Kidney tubule cell (primary cell): ENCODE measurements at places on chromosomes 4 and X.

- no peak for DNase-seq
Observed at GRCh38 chr4:16072168-16072567, 11.7 kb downstream of the PROM1 start.

DNA sequence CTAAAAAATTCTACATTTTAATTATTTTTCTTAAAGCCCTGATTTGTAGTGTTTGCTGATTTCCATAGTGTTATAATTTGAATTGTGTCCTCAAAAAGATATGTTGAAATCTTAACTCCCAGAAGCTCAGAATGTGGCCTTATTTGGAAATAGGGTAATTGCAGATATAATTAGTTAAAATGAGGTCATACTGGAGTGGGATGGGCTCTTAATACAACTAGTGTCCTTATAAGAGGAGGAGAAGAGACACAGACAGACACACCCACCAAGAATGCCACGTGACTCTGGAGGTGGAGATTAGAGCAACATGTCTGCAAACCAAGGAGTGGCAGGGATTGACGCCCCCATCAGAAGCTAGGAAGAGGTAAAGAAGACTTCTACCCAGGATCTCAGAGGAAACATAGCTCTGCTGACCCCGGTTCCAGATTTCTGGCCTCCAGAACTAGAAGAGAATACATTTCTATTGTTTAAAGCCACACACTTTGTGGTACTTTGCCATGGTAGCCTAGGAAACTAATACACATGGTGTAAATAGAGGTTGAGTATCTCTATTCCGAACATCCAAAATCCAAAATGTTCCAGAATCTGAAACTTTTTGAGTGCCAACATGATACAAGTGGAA, 70.5 kb upstream of the IRF2 start:
- no peak for DNase-seq

GRCh38 chr4:150624055-150624454, 42.1 kb downstream of the MAB21L2 start:
- DNase-seq = no peak

DNA sequence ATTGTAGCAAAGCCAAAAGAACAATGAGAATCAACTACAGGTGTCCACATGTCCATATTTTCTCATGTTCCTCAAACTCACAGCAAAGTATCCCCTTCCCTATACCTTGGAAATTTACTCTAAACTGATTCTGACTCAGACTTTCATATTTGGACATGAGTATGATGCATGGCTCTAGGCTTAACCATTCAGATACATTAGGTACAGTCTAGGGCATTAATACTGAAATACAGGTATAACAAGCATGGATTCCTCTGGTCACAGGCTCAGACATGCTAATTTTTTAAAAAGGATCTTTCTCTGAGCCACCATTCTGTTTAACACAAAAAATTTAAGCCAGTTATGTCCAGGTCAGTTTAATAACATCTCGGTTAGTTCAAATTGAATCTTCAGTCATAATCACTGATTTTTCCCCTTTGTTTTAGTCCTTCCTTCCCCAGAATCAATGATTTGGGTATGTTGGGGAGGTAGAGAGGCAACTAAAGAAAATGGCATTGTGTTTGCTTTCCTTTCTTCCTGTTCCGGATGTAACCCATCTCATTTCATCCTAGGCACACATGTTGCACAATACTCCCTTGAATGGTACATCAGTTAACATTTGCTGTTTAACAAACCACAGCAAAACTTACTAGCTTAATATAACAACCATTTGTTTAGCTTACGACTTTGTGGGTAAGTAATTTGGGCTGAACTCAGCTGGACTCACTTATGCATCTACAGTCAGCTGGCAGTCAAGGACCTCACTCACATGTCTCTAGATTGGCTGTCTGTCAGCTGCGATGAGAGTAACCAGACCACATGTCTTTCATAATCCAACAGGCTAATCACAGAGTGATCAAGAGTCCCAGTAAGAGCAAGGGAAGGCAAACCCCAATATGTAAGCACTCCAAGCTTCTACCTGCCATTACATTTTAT, 75.3 kb upstream of the GRIA3 start:
- no peak for DNase-seq

GRCh38 chrX:131763674-131764073, 219.8 kb downstream of the OR13H1 start:
- peak; percentile 85 for DNase-seq

GRCh38 chr4:85125688-85126087, 159.2 kb upstream of the WDFY3 start:
- DNase-seq = no peak

GRCh38 chrX:129000018-129000417, 523.3 kb downstream of the SMARCA1 start:
- no peak for DNase-seq

- no peak for DNase-seq
Observed at GRCh38 chrX:113260474-113260873, 419.8 kb upstream of the AMOT start.

DNA sequence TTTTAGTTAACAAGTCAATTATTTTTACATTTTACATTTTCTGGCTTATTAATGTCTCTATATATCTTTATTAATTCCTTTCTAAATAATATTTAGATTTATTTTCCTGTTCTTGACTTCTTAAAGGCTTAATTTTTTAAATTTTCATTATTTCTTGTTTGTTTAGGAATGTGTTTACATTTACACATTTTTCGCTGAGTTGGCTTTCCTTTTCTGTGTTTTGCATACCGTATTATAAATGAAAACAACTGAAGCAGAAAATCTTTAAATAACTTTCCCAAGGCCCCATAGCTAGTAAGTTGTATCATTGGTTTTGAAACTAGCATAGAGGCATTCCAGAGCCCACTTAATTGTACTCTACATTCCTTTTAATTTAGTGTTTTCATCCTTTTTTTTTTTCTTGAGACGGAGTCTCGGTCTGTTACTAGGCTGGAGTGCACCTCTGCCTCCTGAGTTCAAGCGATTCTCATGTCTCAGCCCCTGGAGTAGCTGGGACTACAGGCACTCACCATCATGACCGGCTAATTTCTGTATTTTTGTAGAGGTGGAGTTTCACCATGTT, 261.6 kb downstream of the IQCM start:
- peak; percentile 52 for DNase-seq

GRCh38 chrX:23952391-23952790, 44.6 kb downstream of the CXorf58 start:
- DNase-seq = no peak

- DNase-seq = no peak
Observed at GRCh38 chr4:113659127-113659526, 102.4 kb downstream of the CAMK2D start.

GRCh38 chr4:40316333-40316781, 18.8 kb upstream of the CHRNA9 start:
- peak; percentile 85 for DNase-seq

DNA sequence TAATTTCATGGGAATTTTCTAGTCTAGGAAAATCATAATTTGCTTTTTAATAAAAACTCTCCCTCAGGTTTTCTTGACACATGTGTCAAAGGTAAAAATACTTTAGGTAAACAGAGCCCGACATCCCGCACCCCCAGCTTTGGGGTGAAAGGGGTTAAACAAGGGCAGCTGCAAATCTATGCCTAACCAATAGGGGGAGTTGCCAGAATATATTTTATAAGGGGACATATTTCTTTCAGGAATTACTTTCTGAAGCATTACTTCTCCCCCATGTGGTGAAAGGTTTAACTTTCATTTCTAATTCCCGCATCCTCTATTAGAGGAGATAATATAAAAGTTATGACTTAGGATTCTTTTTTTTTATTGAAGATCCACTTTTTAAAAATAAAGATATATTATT, 53.9 kb upstream of the HEPH start:
- DNase-seq = peak; percentile 17

- DNase-seq = no peak
Observed at GRCh38 chrX:107014936-107015335, 14.9 kb upstream of the MORC4 start.

DNA sequence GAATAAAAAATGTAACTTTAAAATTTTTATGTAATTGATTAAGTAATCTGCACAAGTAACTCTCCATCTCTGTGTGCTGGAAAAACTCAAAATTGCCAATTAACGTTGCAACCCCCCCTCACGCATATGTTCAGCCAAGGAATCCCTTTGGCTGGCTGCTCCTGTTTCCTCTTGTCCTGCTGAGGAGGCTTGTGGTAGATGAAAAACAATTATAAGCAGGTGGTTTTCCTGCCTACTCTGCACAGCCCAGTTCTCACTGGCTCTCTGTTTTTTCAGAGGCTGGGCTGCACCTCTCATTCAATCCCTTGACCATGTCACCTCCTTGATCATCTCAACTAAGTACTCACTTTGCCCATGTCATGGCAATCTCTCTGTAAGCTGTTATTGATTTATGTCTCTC, 1068.4 kb downstream of the ARAP2 start:
- DNase-seq = no peak

DNA sequence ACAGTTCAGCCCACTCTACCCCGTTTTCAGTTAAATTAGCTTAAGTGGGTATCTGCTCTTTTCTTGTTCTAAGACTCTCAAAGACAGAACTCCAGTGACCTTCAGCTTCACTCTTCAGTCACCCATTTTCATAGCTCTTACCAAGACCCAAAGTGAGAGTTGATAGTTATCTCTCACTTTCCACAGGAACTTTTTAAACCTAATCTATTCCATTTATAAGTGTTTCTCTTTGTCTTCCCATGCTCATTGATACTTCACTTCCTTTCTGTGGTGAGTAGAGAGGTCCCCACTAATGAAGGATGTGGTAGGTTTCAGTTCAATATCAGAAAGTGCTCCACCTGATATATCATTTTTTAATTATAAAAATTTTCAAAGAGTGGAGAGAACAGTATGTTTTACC, 33.4 kb downstream of the COX18 start:
- no peak for DNase-seq

DNA sequence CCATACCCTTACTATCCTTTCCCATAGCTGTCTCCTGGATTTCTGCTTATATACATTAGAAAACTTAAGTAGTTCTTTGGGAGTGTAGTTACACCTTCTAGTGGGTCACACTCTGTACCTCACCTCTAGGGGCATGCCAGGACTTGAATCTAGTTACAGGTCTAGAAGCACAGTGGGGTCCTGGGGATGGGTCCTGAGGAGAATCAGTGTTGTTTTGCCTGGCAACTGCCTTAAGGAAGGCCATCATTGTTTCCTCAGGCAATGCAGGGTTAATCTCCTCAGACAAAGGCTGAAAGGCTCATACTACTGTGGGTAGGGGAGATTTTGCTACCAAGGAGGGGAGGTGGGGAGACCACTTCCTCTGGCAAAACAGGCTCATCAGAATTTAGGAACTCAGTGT, 750.3 kb downstream of the FAT4 start:
- no peak for DNase-seq

GRCh38 chr4:82618103-82618720, 56.4 kb upstream of the TMEM150C start:
- DNase-seq = peak; percentile 34

- no peak for DNase-seq
Observed at GRCh38 chr4:185734214-185734613, 77.8 kb downstream of the SORBS2 start.

DNA sequence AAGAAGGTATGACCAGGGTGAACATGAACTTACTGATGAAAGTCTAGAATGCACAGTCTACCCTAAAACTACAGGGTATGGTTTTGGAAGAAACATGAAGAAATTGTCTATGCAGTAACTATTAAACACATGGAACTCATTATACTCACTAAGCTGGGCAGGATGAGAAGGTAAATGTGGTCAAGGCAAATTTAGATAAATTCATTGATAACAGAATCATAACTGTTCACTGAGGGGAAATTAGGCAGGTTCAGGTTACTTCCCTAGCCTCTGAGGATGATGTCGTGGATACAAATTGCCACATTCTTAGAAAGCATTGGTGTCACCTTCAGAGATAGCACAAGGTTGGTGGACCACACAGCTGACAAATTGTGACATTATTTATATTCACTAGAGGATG, 40.4 kb upstream of the MID1IP1 start:
- DNase-seq = no peak

- no peak for DNase-seq
Observed at GRCh38 chr4:2281575-2282343, 19.9 kb upstream of the MXD4 start.

DNA sequence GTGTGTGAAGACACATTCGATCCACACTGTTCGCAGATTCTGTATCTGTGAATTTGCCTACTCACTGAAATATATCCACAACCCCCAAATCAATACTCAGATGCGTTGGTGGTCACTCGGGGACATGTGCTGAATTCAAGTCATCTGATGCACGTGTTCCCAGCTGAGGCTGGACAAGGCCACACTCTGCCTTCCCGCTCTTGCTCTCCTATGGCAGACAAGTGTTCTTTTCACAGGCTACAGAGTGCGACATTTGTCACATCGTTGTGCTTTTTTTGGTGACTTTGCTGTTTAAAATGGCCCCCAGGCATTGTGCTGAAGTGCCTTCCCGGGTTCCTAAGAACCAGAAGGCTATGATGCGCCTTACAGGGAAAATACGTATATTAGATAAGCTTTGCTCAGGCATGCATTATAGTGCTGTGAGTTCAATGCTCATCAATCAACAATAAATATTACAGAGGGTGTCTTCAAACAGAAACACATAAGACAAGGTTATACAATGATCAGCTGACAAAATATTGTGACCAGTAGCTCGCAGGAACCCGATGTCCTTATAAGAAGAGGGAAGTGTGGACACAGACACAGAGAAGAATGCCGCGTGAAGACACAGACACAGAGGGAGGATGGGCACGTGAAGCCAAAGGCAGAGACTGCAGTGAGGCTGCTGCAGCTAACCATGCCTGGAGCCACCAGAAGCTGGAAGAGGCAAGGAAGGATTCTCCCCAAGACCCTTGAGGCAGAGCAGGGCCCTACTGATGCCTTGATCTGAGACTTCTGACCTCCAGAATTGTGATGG, 42.0 kb downstream of the IRF2 start:
- DNase-seq = no peak

- peak; percentile 67 for DNase-seq
Observed at GRCh38 chrX:123833387-123833786, 26.5 kb upstream of the XIAP start.

GRCh38 chr4:112952313-112952700, 97.1 kb upstream of the ANK2 start:
- no peak for DNase-seq

GRCh38 chr4:158750379-158750778, 18.4 kb upstream of the FNIP2 start:
- no peak for DNase-seq

- DNase-seq = no peak
Observed at GRCh38 chr4:20318001-20318908, 66.5 kb downstream of the SLIT2 start.

DNA sequence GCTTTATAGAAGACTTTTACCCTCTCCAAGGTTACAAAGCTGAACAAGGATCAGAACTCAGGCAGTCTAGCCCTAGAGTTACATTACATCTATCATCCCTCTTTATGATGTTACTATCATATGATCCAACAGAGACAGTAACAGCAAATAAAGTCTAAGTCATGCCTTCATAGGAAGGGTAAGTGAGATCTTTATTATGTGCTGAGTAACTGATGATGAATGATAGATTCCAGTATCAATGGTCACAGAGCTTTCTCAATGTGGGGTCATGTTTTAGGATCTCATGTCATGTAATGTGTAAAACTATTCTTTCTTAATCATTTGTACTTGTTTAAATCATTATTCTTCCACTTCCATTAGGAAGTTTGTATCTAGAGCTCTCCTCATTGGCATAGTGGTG, 22.8 kb downstream of the ELOVL6 start:
- no peak for DNase-seq
